ENCODE measurements at places on chromosomes 1 and 21.

- no peak for DNase-seq
Observed at GRCh38 chr1:118711356-118711755, 276.8 kb downstream of the TBX15 start.

DNA sequence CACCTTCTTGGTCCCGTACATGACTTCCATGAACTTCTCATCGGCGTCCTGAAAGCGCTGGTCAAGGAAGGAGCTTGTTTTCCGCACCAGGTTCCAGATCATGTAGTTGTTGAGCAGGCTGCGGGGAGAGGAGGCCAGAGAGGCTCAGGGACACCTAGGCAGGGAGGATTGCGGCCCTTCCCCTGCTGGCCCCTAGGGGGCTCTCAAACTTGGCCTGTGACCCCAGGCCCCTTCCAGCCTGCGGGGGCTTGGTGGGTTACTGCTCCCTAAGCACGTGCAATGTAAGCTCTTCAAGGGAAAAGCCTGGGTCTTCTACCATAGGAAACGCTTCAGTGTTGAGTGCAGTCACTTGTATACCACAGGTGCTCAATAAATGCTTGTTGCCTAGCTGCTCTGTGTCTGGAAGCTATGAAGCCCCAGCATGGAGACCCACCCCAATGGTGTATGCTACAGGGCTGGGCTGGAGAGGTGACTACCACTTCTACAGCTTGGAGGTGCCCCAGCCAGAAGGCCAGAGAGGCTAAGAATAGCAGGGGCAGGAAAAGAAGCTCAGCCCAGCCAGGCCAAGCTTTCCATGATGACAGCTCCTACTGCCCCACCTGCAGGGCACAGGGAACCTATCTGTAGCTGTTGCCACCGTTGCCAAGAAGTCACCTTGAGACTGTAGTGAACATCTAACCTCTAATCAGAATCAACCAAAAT, 45.1 kb downstream of the ECE1 start:
- no peak for DNase-seq

GRCh38 chr1:222370081-222370912, 177.6 kb downstream of the HHIPL2 start:
- no peak for DNase-seq

DNA sequence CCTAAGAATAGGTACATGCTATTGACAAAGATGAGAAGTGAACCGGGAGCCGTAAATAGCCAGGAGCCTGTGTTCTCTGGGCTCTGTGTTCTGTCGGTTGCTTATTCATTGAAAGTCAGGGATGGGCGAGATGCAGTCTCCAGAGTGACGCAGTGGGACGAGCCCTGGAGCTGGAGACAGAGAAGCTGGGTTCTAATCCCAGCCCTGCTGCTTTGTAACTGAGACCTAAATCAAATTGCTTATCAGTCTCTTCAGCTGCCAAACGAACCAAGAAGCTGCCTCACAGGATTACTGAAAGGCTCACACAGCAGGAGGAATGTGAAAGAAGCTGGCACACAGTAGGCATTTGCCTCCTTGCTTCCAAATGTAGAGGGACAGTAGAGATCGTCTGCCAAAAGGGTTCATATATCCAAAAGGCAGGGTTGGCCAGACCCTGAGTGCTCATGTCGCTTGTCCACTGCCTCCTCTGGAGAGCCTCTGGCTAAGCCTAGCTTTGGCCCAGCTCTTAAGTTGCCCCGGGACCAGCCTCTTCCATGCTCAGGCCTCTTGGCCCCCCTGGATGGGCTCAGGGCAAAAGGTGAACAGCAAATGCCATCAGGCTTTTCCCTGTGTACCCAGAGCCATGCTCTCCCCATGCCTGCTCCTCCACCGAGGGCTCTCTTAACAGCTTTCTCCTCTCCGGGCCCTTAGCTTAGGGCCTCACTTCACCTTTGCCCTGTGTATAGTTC, 134.2 kb upstream of the IPO9 start:
- no peak for DNase-seq

GRCh38 chr1:111214884-111215283, 12.6 kb upstream of the CHI3L2 start:
- no peak for DNase-seq

DNA sequence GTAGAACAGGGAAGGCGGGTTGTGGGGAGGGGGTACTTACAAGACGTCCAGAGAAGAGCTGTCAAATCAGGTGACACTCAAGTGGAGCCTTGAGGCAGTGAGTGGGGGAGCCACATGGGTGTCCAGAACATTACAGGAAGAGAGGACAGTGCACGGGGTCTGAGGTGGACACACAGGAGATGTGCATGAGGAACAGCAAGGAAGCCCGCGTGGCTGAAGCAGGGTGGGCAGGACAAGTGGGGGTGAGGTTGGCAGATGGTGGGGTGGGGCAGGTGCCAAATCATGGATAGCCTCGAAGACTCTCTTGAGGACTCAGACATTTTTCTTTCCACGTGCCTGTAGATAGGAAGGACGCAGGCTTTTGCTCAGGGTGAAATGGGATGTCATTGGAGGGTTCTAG, 921 bp downstream of the SMPDL3B start:
- no peak for DNase-seq

GRCh38 chr1:99106274-99106673, 101.6 kb upstream of the PLPPR5 start:
- DNase-seq: no peak

GRCh38 chr1:176174108-176174507, 33.0 kb downstream of the COP1 start:
- no peak for DNase-seq

- no peak for DNase-seq
Observed at GRCh38 chr1:5394111-5394510, 598.1 kb downstream of the NPHP4 start.

- DNase-seq: peak; percentile 38
Observed at GRCh38 chr1:10965546-10966226, 46.8 kb upstream of the TARDBP start.

DNA sequence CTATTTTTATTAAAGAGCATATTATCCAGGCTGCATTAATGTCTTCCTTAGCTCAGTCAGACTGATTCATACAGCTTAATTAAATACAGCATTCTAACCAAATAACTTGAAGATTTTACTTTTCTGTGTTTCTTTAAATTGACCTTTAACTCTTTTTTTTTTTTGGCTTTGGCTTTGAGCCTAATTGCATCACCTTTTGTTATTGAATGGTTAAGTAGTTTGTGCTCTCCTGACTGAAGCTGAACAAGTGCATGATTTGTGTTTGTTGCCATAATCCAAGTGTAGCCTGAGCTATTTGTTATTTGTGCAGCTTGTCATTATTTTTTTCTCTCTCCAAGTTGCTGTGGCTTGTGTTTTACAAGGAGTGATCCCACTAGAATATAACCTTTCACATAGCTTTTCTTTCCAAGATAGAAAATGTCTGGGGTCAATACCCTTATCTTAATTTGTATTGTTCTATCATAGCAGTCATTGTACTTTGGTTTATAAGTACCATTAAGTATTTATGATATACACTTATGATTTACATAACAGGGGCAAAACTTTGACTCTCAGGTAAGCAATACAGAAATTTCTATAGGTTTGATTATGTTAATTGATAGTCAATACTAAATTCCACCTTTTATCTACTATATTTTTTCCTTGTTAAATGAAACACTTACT, 31.6 kb downstream of the CDC14A start:
- DNase-seq: no peak

GRCh38 chr1:92481971-92482664, 4.6 kb downstream of the GFI1 start:
- no peak for DNase-seq

DNA sequence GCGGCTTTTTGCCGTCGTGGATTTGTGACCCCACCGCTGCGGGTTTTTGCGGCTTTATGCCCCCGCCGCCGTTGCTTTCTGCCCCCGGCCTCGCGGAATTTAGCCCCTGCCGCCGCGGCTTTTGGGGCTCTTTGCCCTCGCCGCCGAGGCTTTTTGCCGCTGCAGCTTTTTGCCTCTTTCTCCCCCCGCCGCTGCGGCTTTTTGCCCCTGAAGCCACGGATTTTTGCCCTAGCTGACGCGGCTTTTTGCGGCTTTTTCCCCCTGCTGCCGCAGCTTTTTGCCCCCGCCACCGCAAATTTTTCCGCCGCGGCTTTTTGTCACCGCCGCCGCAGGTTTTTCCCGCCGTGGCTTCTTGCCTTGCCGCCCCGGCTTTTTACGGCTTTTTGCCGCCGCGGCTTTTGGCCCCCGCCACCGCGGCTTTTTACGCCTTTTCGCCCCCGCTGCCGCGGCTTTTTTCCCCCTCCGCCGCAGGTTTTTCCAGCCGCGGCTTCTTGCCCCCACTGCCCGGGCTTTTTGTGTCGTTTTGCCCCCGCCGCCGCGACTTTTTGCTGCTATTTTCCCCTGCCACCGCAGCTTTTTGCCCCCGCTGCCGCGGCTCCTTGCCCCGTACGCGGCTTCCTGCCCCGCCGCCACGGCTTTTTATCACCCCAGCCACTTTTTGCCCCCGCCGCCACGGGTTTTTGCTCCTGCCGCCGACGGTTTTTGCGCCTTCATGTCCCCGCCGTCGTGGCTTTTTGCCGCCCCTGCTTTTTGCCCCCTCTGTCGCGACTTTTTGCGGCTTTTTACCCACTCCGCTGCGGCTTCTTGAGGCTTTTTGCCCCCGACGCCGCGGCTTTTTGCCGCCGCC, 3933.6 kb downstream of the SRGAP2C start:
- no peak for DNase-seq

DNA sequence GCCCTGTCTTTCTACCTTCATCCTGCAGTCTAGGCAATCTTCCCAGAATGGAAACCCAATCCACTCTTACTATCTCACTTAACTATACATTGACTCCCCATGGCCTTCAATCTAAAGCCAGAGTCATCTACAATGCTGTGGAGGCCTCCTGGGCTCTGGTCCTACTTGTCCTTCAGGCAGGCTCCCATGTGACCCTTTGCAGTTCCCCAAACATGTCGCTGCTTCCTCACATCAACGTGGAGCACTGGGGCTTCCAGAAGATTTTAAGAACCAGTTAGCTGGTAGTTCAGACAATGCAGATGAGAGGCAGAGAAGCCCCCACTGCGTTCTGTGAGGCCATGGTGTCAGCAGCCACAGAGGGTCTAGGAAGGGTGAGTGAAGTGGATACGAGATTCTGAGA, 18.6 kb downstream of the LYPD8 start:
- DNase-seq: no peak

- no peak for DNase-seq
Observed at GRCh38 chr1:196661345-196661744, 9.5 kb downstream of the CFH start.

GRCh38 chr1:180849031-180849775, 63.5 kb upstream of the KIAA1614 start:
- no peak for DNase-seq

DNA sequence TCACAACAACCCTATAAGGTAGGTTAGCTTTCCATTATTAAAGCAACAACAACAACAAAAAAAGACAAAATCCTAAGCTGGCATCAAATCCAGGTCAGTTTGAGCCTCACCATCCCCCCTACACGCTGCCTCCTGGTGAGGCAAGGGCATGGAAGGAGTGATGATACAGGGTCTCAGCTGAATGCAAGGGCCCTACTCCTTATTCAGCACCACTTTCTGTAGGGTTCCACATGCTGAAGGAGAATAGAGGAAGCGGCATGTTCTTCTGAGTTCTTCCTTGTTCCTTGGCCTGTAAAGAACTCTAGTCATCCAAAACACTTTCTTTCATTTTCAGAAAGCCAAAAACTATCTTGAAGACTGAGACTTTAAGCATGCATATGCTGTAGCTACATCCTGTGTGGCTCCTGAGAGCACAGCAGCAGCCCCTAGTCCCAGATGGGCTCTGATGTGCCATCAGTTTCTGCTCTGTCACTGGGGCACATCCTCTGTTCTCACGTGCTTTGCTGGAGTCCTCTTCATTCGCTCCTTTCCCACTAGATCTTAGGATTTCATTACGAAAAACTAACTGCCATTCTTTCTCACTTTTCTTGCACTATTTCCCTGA, 6.2 kb downstream of the ILDR2 start:
- DNase-seq: no peak

DNA sequence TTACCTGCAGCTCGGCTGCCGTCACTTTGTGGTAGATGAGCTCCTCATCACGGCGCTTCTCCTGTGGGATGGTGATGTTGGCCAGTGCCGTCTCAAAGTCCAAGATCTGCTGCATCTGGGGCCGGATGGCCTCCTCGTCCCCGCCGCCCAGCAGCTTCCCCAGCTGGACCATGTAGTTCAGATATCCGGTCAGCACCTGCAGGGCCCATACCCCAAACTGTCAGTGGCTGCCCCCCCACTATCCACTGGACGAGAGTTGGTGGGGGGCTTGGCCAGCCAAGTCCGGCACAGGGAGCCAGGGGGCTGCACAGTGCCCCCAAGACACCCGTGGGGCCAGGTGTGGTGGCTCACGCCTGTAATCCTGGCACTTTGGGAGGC, 34.3 kb downstream of the ECE1 start:
- DNase-seq: no peak

GRCh38 chr1:244068567-244068966, 17.5 kb downstream of the ZBTB18 start:
- DNase-seq: no peak

DNA sequence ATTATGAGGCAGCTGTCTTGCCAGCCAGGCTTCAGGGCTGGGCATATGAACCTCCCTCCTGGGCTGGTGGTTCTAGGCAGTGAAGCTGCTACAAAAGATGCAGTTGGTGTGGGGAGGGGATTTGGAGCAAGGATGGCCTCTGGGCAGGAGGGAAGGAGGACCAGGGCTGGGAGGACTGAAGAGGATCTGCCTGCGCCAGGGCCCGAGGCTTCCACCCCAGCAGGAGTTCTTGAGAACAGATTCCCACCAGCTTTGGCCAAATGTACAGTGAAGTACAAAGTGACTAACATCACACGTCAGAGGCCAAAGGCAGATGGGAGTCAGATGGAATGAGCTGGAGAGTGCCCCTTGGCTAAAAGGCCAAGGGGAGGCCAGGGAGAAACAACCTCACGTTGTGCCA, 62.4 kb downstream of the DDX20 start:
- no peak for DNase-seq

DNA sequence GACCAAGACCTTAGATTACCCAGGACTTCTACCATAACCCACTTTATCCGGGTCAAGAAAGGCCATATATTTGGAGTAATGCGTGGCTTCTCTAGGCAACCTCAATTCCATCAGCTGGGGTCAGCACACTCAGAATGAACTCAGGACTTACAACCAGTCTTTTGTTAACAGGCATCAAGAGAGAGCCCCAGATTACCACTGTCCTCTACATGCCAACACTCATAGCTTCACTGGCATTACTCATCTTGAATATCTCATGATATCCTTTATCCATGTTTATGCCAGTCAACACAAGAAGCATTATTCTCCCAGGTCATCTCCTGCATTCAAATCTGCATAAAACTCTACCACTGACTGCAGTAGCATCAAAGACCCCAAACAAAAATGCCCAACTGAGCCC, 6.6 kb upstream of the FCGR2A start:
- no peak for DNase-seq

Measured in heart left ventricle (tissue), 16 donors.